ENCODE measurements at places on chromosomes 4 and X.

DNA sequence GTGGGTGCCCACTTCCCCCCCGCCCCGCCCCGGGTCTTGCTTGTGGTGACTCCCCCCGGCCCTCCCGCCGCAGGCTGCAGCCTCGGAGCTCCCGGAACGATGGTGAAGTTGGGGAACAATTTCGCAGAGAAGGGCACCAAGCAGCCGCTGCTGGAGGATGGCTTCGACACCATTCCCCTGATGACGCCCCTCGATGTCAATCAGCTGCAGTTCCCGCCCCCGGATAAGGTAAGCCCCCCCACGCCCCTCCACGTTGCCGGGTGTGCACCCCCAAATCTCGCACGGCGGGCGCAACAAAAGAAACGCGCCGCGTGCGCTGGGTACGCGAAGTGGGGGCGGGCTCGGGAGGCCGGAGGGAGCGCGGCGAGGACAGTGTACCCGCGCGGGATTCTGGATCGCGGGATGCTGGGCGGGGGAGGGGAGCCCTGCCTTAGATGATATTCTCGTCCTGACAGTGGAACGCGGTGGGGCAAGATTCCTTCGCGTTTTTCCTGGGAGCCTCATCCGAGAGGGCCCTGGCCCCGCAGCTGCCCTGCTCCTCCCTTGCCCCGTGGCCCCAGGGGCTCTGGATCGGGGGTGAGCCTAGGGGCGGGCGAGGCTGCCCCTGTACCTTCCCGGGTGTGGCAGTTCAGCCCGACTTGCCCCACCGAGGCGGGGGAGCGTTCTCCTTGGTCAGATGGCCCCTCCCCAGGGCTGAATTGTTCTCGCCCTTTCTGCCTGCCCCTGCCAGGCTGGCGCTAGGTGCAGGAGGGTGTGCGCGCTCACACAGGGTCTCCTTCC, 819 bp downstream of the NSG1 start:
- DNase-seq: peak; percentile 6

- no peak for DNase-seq
Measured at GRCh38 chrX:100098660-100099375, 311.3 kb downstream of the PCDH19 start.

DNA sequence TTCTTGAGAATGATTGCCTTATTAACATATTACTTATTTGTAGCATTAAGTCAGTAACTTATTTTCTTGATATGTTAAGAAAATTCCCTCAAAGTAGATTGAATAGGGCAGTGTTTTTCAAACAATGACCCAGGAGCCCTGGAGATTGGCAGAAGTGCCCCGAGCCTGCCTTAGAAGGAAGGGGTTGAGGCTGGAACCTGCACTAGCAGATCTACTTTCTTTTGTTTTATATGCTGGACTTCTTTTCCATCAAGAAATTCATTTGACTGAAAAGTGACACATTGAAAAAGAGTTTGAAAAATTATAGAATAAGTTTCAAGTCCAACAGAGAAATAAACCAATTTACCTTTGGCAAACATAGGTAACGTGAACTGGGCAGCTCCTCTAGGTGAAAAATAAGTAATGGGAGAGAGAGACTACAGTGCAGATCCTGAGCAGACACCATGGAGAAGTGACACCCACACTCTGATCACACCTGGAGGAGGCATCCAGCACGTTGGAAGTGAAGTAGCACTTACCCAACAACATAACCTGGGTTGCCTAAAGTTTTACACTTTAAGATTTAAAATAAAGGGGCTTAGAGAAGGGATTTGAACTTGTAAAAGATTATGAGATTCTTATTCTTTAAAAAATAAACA, 18.6 kb downstream of the ARSJ start:
- no peak for DNase-seq

DNA sequence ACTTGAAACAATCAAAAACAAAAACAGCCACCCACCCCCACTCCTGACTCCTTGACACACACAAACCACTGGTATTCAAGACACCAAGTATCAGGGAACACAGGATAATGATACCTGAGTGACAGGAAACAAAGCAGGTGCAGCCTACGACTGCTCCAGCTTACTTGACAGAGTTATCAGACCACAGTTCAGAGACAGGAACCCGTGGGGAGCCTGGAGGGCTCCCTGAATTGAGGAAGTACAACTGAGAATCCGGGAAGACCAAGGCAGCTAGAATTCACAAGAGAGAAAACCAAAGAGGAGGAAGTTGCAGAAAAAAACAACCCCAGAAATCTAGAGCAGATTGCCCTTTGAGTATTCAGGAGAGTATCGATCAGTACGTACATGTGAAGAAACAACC, 20.5 kb downstream of the COMMD8 start:
- DNase-seq: no peak

GRCh38 chr4:24559889-24560288, 24.5 kb downstream of the DHX15 start:
- DNase-seq: no peak

GRCh38 chr4:11014199-11014598, 329.6 kb upstream of the CLNK start:
- no peak for DNase-seq

DNA sequence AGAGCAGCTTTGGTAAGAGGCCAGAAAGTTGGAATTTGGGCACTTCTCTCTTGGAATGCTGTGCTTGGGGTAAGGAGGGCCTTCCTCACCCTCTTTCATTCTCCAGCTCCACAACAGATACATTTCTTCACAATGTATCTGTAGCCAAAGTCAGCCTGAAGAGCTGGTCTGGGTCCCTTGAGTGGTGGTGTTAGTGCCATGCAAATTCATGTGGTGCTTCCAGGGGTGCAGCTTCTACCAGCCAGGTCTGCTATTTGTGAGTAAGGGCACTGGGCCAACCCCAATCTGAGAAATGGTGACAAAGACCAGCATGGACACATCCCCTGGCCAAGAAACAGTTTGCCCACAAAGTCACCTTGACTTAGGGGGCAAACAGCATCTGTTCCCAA, 17.8 kb downstream of the AMER1 start:
- DNase-seq: no peak

GRCh38 chrX:40227125-40227524, 129.4 kb upstream of the BCOR start:
- DNase-seq: no peak

DNA sequence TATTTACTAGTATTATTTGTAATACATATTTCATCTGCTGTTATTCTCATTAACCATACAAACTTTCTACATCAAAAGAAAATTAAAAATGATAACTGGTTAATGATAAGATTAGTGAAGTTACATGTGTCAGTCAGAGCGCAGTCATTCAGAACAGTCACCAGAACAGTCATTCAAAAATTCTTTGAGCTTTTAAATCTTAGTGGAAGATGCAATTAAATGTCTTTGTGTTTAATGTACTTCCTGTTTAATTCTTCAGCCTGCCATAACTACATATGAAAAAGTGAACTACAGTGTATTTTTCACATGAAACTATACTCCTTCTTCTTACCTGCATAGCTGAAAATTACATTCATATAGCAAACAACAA, 179.7 kb upstream of the NDST4 start:
- no peak for DNase-seq

GRCh38 chr4:14165222-14165920, 537.8 kb upstream of the BOD1L1 start:
- no peak for DNase-seq

Data from stimulated activated CD4-positive, alpha-beta T cell treated with anti-CD3 and anti-CD28 coated beads, Interleukin-12 subunit alpha, Interleukin-12 subunit beta, amount 100 ng/mL, for 48 hours (primary cell).